ENCODE measurements at places on chromosomes 12 and 14.

DNA sequence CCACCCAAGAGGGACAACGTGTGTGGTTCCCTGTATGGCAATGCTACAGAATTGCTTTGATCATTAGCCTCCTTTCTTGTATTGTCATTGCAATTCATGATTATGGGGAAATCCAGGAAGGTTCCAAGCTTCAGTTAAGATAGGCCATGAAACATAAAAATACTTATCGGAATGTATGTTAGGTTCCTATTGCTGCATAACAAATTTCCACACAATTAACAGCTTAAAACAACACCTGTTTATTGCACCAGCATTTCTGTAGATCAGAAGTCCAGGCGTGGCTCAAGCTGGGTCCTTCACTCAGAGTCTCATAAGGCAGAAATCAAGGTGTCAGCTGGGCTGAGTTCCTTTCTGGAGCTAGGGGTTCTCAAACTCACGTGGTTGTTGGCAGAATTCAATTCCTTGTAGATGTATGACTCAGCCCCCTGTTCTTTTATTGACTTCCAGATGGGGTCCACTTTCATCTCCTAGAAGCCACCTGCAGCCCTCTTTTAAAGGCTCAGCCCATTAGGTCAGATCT lies 365.6 kb upstream of the TMPO start:
- no peak for DNase-seq

- DNase-seq = no peak
These were observed 53.2 kb downstream of the ERC1 start for GRCh38 chr12:1044199-1044598.

DNA sequence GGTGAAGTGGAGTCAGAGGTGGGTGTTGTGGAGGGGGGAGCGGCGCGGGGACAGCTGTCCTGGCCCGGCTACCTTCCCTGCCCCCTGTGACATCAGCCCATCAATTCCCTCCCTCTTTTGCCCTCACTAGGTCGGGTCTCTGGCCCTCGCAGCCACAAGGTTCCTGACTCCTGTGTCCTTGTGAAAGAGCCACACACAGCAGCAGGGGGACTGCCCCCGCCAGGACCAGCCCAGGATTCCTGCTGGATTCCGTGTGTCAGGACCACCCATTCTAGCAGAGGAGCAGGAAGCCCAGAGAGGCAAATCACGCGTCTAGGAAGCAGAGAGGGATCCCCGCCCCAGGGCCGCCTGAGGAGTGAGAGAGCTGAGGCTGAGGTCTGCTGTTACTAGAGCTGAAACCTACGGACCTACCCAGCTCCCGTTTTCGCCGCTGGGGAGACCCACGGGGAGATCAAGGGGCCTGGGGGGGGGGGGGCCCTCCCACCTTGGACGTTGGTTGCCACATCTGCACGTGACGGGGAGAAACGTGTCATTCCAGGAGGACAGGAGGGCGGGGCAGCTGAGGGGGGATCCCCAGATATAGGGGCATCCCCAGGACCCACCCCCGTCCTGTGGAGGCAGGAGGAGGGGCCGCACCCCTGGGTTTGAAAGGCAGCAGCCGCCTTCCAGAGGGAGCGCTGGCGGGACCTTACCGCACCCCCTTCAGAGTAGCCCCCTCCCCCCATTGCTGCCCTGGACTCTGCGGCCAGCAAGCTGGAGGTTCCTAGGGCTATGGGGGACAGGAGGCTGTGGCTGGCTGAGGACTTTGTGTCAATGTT lies 12.5 kb upstream of the INF2 start:
- peak; percentile 62 for DNase-seq

GRCh38 chr12:10247436-10248058 lies 34.9 kb downstream of the GABARAPL1 start:
- DNase-seq = no peak

GRCh38 chr14:54777395-54777794 lies 125.2 kb downstream of the GCH1 start:
- no peak for DNase-seq

GRCh38 chr12:62282057-62282774 lies 22.0 kb downstream of the USP15 start:
- no peak for DNase-seq

DNA sequence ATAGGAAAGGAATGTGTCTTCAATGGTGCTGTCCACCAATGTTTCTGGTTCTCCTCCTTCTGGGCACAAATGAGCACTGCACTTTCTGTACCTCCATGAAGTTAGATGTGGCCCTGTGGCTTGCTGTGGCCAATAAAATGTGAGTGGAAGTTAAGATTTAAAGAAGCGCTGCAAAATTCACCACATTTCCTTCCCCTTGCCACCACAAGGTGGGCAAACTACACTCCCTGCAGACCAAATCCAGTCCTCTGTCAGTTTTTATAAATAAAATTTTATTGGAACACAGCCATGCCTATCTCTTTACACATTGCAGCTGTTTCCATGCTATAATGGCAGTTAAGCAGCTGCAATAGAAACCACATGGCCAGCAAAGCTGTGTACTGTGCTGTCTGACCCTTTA lies 141.4 kb upstream of the TMPO start:
- no peak for DNase-seq

- DNase-seq = no peak
These were observed 696 bp downstream of the RPL36AL start for GRCh38 chr14:49619730-49620129.

DNA sequence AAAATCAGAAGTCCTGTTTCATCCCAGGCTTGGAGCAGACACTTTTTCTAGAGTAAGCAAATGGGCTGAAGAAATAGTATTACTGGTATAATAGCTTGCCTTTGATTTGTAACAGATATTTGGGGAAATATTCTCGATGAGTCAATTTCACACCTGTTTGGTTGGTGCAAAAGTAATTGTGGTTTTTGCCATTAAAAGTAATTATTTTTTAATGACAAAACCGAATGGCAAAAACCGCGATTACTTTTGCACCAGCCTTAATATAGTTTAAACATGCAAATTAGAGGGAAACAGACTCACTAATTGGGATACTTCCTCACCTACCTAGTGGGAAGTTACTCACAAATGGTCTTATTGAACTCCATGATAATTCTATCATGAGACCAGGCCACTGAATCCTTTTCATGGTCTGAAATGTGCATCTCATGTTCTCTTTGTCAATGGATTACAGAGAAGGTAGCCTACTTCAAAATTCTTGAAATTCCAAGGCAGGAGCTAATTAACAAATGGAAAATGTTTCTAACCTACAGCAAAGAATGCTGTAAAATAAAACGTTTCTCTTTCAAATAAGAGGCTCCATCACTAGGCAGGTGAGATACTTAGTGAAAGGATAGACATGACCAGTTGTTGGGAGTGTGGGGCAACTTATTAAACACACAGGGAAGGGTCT lies 391.3 kb downstream of the EMP1 start:
- DNase-seq = no peak

DNA sequence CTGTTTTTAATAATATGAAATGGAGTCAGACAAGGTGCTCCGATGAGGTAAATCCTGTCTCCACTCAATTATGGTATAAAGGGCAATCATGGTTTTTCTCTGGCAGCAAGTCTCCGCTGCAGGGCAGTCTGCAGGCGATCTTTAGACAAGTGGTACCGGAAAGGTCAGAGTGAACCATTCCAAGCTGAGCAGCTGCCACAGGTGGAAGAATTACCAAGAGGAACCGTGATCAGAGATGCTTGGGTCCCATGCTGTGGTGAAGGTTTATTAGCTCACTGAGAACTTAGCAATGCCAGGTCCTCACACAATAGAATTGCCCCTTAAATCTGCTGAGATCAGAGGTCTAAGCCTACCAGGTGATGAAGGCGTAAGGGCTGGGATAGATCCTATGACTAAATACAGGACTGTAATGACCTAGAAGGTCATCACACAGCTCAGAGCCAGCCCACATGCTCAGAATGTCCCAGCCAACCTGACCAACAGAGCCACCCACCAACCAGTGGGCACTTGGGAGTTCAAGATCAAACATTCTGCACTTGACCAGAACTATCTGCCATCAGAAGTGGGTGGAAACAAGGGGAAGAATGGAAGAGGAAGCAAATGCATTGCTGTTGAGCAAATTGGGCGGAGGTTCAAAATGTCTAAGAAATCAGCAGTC lies 175.2 kb upstream of the BCL2L14 start:
- no peak for DNase-seq

DNA sequence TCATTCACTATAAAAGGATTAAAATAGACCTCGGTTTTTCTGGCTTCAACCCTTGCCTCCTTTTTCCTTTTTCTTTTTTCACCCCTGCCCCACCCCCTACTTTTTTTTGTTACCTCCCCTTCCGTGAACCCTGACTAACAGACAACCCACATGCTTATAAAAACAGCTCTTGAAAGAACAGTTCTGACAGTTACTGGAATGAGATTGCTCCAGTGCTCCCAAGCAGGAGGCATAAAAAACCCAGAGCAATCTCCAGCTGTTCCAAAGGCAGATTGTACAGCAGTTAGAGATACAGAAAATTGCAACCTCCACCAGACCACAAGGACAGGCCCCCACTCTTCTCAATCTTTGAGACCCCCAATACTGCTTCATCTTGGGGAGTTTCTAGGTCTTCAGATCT lies 29.9 kb upstream of the TMEM260 start:
- DNase-seq = no peak

DNA sequence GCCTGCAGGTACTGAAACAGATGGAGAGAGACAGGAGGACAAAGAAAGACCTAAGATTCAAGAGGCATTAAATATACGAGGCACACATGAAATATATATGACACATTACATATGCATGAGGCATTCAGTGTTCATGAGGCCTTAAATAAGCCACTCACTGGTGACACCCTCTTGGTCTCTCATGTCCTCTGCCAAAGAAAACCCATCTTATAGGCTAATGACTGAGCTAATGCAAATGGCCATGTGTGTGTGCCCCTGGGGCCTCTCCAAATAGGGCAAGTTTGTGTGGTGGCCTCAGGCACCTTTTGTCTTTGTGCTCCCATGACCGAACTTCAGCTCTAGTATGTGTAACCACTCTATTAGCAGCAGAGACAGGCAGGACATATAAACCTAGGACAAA lies 18.8 kb downstream of the COQ6 start:
- DNase-seq = no peak

- no peak for DNase-seq
These were observed 114.6 kb upstream of the SINHCAF start for GRCh38 chr12:31440586-31440985.

GRCh38 chr12:131784909-131785762 lies 43.1 kb upstream of the MMP17 start:
- no peak for DNase-seq
